Stomach (tissue), 19 donors: ENCODE measurements at places on chromosomes 6 and 20. TPM values are rescaled to one million over a fixed set of nuclear protein-coding genes. Genes with fewer than 3 reads are reported as not detected.

Gene SLC2A4RG
- 57.4 TPM for polyA plus RNA-seq

Gene HLA-DQB1
- polyA plus RNA-seq, result 94.5 TPM

Gene C2
- polyA plus RNA-seq, result 6.3 TPM

Gene ZNF512B
- polyA plus RNA-seq, result 7.6 TPM

Gene TFAP2C
- 10.9 TPM for polyA plus RNA-seq

Gene KIF25
- polyA plus RNA-seq, result 0.33 TPM

Gene FHL5
- 3.3 TPM for polyA plus RNA-seq

Gene IMPG1
- polyA plus RNA-seq, result not detected

Gene BNIP5
- polyA plus RNA-seq, result 2.4 TPM

Gene LTA
- not detected for polyA plus RNA-seq
